ENCODE measurements at places on chromosomes 1 and 21. TPM values are rescaled to one million over a fixed set of nuclear protein-coding genes. Genes with fewer than 3 reads are reported as not detected.

- no peak for DNase-seq
Measured at GRCh38 chr1:228016653-228017355, 10.0 kb downstream of the WNT3A start.

DNA sequence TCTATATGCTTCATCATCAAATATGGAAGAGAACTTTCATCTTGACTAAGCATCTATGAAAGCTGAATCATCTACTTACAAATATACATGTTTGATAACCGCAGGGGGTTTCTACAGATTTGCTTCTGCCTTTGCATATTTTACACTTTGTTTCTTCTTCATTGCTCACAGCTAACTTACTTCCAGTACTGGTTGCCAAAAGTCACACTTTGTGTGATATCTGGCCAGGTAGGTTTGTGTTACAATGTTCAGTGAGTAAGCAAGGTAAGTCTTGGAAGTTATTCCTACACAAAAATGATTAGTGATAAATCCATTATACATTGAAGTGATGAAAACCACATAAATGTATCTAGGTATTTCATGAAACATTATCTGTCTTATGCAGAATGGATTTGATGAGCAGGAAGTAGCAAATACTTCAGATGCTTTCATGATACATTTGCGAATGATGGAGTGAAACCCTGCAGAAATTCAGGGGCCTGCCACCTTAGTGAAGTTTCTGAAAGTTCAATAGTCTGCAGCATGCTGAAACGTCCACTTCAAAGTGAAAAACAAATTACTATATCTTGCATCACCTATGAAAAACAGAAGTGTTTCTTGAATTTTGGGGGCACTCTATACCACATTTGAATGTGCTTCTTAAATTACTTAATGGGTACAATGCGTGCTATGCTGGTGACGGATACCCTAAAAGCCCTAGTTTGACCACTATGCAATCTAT, 187.3 kb downstream of the ATP6V1G3 start:
- no peak for DNase-seq

DNA sequence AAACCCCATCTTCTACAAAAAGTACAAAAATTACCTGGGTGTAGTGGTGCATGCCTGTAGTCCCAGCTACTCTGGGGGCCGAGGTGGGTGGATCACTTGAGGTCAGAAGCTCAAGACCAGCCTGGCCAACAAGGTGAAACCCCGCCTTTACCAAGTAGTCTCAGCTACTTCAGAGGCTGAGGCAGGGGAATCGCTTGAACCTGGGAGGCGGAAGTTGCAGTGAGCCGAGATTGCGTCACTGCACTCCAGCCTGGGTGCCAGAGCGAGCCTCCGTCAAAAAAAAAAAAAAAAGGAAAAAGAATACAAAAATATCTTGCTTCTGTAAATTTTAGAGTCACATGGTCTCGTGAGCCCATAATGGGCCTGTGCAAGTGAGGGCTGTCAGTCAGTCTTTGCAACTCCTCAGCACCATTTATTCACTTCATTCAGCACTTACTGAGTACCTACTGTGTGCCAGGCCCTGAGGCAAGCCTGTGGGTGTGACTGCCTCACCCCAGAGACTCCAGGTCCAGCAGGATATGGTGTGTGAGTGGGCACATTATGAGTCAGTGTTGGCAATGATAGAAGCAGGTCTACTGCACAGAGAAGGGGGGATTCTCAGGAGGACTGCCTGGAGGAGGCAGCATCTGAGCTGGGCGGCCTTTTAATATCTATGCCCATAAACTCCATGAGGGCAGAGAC, 46.8 kb upstream of the TARDBP start:
- peak; percentile 18 for DNase-seq

DNA sequence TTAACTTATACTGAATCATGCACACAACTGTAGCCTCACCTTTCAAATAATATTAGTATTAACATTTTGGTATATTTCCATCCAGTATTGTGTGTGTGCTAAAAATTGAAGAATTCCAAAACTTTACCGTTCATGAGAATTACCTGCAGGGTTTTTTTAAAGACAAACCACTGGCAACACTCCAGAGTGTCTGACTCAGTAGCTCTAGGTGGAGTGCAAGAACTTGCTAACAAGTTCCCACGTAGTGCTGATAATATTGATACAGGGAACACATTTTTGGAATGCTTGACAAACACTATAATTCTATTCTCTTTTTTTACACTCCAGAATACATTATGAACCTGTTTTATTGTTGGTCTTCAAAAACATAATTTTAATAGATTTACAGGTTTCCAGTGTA, 27.7 kb upstream of the SLC5A9 start:
- DNase-seq, result no peak

DNA sequence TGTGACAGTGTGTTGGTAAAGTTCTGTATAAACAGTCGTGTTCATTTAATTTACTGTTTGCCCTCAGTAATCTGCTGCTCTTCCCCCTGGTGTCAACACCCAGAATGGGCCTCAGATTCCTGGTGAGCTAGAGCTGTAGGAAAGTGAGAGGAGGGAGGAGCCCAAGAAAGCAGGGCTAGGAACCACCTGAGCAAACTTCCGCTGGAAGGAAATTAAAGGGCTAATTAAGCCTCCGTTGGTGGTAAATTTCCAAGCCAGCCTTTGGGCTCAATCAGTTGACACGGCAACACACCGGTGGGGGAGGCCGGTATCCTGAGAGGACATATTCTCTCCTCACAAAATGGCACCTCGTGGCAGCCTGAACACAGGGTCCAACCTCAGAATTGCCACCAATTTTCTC, 32.9 kb downstream of the RAB3B start:
- no peak for DNase-seq

DNA sequence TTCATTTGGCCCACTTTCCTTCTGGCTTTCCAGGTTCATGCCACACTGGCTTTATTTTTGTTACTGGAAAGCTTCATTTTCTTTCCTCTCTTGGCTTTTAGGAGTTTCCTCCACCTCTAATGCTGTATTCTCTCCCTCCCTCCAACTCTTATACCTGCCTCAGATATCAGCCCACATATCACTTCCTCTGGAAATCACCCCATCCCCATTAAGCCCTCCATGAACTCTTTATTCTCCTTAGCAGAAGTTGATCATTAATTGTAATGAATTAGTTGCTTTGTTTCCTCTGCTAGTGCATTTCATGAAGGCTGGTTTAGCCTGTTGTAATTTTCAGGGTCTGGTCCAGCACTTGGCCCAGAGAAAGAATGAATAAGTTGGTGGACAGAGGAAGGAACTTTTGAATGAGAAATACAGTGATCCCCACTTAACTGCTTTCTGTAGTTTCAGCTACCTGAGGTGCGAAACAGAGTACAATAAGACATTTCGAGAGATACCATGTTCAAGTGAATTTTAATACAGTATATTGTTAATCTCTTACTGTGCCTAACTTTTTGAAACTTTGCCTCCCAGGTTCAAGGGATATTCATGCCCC, 1.7 kb downstream of the SOAT1 start:
- DNase-seq, result no peak

GRCh38 chr21:40162075-40162474, 294.8 kb downstream of the PCP4 start:
- DNase-seq, result no peak

DNA sequence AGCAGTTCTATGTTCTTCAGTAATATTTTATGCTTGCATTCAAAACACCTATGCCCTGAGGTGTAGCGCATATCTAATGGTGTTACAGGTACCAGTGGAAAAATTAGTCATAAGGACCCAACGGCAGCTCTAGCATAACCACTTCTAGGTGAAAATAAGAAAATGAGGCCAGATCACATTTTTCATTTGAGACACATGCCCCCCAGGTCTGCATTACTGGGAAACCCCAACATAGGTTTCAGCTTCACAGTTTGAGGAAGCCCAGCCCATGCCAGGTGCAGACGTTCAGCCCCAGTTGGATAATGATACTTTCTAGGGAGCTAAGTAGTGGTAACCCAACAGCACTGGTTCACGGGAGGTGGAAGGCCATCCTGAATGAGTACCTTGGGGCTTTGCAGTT, 129.8 kb downstream of the CNIH3 start:
- DNase-seq, result no peak

GRCh38 chr1:185869590-185869989, 135.4 kb downstream of the HMCN1 start:
- DNase-seq, result no peak

DNA sequence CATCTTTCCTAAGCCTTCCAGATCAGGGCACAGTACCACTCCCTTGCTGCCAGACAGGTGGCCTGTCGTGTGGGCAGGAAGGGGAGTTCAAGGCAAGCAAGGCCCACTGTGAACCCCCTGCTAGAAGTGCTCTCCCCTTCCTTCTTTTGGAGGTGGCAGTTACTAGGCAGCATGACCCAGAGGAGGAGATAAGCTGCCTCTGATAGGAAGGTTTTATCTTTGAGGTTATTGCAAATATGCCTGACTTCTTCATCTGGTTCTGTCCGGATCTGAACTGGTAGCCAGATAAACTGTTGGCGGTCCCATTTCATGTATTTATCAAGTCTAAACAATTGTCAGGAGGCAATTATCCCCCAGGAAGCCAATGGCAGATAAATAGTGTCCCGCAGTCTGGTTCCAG, 198.2 kb upstream of the LMO4 start:
- DNase-seq, result no peak

- no peak for DNase-seq
Measured at GRCh38 chr1:208185801-208186231, 58.4 kb downstream of the PLXNA2 start.

DNA sequence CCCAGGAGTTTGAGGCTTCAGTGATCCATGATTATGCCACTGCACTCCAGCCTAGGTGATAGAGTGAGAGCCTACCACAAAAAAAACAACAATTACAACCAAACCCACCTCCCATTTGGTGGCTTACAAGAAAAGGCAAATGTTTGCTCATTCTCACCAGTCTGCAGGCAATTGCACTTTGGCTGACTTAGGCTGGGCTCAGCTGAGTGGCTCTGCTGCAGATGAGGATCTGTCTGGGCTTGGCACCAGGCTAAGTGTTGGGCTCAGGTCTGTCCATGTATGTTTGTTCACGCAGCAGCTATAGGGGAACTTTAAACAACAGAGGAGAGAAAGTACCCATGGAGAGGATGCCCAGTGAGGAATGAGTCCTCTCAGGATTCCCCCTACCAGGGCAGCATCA, 28.0 kb upstream of the COA6 start:
- DNase-seq, result no peak

The FCRL2 gene
- not detected for total RNA-seq

The NTMT2 gene
- not detected for total RNA-seq

Data from activated CD4-positive, alpha-beta T cell treated with anti-CD3 and anti-CD28 coated beads, Interleukin-2, amount 10 ng/mL, durations not matched to agents 7 days and 5 days (primary cell).